ENCODE measurements at places on chromosomes 2 and 18.

GRCh38 chr2:223093436-223094241 is 41.6 kb downstream of the KCNE4 start:
- DNase-seq = peak; percentile 71

DNA sequence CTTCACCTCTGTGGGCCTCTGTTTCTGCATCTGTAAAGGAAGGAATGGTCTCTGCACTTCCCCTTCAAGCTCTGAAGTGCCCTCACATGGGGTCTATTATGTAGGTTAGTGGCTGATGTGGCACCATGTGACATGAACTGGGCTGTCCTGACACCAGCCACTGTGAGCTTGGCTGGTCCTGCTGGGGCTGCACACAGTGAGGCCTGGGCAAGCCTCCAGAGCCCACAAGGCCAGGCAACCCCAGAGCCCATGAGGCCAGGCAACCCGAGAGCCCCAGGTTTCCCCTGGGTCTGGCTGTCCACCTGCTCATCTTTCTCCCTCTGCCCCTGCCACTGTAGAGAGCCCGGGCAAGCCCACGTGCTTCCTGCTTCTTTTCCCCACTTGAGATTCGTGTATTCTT is 150.1 kb upstream of the SMAD2 start:
- DNase-seq = no peak

DNA sequence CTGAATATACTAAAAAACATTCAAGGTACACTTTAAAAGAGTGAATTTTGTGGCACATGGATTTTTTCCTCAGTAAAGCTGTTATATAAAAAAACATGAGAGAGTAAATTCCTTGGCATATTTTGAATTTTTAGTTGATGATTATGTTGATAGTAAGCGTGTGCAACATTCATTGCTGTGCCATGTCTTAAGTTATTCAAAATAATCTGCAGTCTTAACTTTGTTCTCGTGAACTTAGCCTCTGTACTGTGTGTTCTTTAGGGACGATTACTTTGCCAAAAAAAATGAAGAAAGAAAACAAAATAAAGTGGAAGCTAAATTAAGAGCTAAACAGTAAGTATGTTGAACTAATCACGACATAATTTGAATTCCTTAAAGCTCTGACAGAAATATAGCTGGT is 9.6 kb downstream of the SSB start:
- peak; percentile 15 for DNase-seq

DNA sequence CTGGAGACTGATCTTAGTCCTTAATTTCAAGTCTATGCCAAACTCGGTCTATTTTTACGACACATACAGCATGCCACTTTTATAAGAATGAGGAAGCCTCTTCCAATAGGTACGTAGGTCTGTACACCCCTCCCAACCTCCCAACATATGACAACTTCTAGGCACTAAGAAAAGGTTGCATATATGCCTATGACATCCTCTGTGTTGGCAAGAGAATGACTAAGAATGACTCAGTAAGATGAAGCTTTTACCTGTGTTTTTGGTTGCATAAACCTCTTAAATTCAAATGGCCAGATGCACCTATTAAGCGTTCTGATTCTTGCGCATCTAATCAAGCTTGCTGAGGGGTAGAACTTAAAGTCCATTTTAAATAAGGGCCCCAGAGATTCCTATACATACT is 586.4 kb upstream of the ZEB2 start:
- DNase-seq = no peak

- DNase-seq = peak; percentile 67
Observed at GRCh38 chr18:48841381-48842258, 109.1 kb downstream of the SMAD7 start.

DNA sequence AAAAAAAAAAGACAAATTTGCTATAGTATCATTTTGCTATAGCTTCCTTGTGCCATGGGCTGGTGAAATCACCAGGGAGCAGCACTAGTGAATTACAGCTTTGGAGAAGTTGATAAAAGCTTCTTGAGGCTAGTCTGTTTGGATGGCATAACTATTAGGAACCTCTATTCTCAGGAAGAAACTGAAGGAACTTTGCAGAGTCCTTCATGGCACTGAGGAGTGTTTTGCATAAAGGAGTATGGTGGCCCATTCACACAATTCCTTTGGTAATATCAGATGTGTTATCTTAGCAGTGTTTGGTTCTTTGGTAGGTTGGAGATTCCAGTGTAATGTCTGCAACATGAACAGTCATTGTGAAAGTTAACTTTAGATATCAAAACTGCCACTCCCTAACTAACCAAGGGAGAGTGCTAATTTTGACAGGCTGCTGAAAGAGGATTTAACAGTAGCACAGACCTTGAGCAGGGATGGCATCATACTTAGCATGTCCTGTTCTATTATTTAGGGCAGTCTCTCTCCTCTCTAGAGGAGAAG is 76.6 kb upstream of the ZFP36L2 start:
- DNase-seq = no peak

Data from GM03348 (cell line).